Lung microvascular endothelial cell (primary cell): ENCODE measurements at places on chromosomes 4 and X.

GRCh38 chr4:2786152-2786671, 6.7 kb upstream of the SH3BP2 start:
- DNase-seq: no peak

GRCh38 chrX:83469551-83469950, 38.5 kb upstream of the POU3F4 start:
- DNase-seq: peak; percentile 27

DNA sequence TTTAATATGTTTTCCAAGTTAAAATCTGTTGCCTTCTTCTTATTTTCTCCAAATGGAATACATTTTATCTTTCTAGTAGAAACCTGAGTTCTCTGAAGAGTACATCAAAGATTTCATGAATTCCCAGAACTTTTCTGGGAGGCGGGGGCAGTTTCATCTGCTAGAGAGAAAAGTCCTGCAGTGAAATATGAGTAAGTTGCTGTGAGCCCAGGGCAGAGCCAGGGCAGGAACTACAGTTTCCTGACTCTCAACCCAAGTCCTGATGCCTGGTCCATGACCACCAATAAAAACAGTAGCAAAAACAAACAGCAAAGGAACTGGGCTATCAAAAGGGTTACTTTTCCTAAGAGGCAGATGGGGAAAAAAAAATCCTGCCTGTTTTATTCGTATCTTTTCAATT, 239.4 kb upstream of the CTSO start:
- no peak for DNase-seq

- DNase-seq: no peak
Measured at GRCh38 chr4:5760246-5760645, 49.2 kb downstream of the EVC start.

GRCh38 chr4:69196209-69196965, 18.2 kb downstream of the UGT2B11 start:
- no peak for DNase-seq

DNA sequence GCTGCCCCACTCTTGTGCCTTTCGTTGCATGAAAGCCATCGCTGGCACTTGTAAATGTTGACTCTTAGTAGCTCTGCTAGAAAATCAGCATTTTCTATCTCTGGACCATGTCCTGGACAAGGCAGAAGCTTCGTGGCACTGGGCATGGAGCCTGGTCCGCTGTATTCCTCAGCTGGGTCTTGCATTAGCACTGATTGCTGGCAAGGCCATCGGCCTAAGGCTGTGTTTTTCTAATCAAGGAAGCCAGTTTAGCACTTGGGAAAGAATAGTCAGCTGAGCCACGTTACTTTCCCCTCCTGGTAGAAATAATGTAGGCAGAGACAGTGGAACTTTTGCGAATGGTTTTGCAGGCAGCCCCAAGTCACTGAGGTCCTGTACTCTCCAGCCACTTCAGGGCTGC, 180.2 kb upstream of the EOLA2 start:
- DNase-seq: no peak

DNA sequence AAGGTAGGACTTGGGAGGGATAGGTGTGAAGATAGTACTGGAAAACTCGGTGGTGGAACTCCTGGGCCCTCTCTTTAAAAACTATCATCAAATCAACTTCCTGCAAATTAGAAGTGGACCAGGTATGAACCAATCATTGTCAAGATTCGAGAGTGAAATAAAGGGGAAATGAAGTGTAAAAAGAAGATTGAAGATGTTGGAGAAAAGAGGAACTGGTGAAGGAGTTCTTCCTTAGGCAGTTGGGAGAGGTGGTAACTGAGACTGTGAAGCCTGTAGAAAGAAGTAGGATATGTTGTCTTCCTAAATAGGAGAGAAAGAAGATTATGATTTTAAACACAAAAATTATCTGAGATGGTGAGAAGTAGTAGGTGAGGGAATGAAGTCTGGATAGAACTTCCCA, 212.2 kb downstream of the PPP1R2C start:
- DNase-seq: no peak
